Breast epithelium (tissue), 4 donors: ENCODE measurements at places on chromosomes 7 and 10. TPM values are rescaled to one million over a fixed set of nuclear protein-coding genes. Genes with fewer than 3 reads are reported as not detected.

- DNase-seq: no peak
Measured at GRCh38 chr10:71378336-71379117, 18.2 kb upstream of the CDH23 start.

DNA sequence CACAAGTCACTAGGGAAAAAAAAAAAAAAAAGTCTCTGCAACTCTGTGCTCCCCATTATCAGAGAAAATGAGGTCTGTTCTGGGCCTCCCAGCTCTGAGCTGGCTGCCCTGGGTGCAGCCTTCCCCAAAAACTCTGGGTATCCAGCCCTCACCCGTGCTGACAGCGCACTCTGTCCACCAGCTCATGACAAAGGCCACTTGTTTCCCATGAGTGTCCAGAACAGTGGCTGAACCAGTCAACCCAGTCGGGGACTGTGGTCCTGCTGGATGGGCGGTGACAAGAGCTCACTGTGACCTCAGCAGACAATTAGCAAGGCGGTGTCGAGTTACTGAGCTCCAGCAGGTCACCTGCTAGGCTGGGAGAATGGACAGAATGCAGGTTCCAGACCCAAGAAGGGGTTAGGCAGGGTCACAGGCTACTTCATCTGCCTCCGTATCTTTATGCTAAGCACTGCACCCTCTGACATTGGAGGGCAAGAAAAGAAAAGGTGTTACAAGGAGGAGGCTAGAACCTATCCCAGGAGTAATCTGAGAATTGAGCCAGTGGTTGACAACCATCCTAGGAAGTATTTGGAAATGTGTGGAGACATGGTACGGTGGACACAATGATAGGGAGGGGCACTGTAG lies 37.2 kb downstream of the DLG5 start:
- peak; percentile 92 for DNase-seq

- no peak for DNase-seq
Measured at GRCh38 chr7:12907774-12908173, 220.3 kb downstream of the ARL4A start.

- DNase-seq: no peak
Measured at GRCh38 chr10:117226813-117227451, 14.0 kb upstream of the SLC18A2 start.

- peak; percentile 30 for DNase-seq
Measured at GRCh38 chr10:71081912-71082311, 130.5 kb upstream of the UNC5B start.

Gene RSPH10B2
- total RNA-seq: not detected

GRCh38 chr7:116455009-116455408 lies 44.5 kb upstream of the CAV2 start:
- no peak for DNase-seq

Gene CUL2
- 20.3 TPM for total RNA-seq

DNA sequence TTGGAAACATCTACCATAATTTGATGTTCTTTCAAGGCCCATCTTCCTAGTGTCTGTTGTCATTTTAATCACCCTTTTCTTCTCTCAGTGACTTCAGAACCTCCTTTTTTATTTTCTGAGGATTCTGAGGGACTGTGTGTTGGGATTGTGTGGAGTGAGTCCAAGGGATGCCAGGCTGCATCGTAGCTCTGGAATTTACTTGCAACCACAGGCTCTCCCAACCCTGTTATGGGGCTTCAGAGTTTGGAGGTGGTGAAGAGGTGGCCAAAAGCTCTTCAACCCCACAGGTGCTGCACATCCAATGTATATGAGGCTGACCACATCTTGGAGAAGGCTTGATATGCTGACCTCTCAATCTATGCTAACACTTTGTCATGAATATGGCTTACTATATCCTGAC lies 79.5 kb upstream of the GPR141 start:
- no peak for DNase-seq

GRCh38 chr7:16301291-16301690 lies 120.0 kb downstream of the CRPPA start:
- no peak for DNase-seq

- DNase-seq: no peak
Measured at GRCh38 chr7:130669085-130669700, 645 bp upstream of the COPG2 start.

GRCh38 chr7:129557686-129558481 lies 53.6 kb upstream of the NRF1 start:
- no peak for DNase-seq
